Hippocampal formation (tissue), 2 donors: ENCODE measurements at places on chromosomes 7 and 10.

DNA sequence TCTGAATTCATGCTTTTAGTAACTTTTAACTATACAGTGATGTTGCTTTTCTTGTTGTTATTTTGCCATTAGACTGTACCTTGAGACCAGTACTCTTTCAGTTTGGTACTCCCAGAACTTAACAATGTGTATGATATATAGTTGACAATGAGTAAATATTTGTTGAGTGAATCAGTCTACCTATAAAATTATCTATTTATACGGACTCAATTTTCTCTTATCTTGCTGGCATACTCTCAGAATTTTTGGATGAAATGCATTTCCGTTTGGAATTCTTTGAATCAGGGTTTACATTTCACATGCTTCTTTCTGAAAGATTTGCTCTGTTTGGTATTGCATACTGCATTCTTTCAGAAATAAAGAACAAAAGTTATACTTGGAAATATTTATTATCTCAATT is 47.8 kb upstream of the LRRC17 start:
- DNase-seq = no peak

DNA sequence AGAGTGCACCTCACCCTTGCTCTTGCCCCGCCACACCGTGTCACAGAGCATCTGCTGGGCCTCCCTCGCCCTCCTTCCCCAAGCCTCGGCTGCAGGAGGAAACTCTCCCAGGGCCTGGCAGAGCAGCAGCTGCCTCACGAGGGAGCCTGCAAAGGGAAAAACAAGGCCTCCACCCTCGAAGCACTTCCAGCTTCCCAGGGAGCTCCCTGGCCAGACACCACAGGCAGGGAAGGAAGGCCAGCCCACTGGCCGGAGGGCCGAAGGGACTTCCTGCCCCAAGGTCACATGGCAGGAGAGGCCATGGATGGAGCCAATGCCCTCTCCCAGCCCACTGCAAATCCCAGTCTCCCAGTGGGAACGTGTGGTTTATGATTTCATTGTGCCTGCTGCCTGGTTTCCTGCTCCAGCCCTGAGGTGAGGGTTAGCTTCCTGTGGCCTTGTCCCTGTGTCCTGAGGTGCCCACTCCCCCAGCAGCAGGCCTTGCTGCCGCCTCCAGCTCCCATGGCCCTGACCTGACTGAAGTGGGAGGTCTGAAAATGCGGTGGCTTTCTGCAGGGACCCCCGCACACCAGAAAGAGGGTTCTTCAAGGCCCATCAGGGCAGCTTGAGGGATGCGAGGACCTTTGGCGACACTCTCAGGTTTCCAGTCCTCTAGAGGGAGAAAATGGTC is 100.5 kb upstream of the PPIF start:
- DNase-seq = peak; percentile 39

DNA sequence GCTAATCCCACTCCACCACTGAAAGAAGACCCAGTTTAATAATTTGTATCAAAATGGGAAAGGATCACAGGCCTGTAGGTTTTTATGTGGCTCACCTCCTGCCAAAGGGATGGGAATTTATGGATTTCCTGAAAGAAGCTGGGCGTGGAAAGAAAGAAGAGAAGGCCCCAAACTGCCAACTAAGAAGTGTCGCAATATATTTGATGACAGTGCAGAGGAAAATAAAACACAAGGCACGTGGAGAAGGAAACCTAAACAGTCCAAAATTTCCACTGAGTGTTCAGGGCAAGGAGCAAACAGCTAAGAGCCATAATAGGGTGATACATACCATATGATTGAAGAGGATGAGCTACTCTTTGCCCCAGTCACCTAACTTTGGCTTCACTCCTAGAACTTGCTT is 667.2 kb downstream of the GATA3 start:
- DNase-seq = no peak

- no peak for DNase-seq
Measured at GRCh38 chr10:69119896-69120295, 4.1 kb upstream of the VPS26A start.

DNA sequence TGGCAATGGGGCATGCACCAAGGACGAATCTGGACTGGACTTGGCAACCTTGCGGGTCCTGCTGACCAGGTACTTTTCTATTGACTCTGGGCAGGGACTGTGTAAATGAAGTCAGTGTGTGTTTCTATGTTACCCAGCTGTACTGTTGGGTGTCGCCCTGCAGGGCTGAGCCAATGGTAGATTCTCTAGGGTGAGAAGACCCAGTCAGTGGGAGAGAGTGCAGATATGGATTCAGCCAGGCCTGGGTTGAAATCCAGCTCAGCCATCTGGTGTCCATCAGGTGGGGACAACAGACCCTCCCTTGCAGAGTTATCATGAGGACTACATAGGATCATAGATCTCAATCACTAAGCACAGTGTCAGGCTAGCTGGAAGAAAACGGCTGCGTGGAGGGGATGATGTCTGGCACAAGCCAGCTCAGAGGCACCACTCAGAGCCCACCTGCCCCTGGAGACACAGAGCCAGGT is 4.9 kb upstream of the PPIF start:
- DNase-seq = no peak

DNA sequence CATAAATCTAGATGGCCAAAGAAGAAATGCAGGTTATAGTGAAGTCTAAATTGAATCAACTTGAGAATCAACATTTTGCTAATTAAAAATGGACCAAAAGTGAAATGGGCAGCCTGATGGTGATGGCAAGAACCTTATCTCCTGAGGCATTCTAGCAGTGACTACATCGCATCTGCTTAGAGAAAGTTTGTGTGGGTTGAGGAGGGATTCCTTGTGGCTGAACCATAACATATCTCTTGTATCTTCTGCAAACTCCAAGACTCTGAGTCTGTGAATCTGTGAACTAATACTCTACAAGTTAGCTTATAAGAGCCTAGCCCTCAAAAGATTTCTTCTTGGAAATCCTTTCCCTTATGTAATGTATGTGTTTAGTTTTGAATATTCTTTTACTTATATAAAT is 85.6 kb downstream of the PRKG1 start:
- no peak for DNase-seq

- DNase-seq = no peak
Measured at GRCh38 chr10:93369588-93370164, 112.5 kb downstream of the MYOF start.

DNA sequence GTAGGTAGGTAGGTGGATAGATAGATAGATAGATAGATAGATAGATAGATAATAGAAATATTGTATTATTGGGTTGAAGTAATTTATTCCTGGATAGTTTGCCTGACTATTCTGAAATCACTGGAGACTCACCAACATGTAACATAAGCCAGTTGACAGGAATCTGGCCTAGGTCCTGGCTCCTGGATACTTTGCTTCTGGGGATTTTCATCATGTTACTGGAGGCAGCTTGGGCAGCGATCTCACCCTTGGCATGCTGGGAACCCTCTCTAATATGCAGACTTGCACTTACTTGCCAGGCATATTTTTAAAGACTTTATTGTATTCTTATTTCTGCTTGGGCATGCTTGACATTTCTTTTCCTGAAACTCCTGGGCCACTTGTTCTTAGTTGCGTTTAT is 709.1 kb upstream of the FZD8 start:
- DNase-seq = no peak

DNA sequence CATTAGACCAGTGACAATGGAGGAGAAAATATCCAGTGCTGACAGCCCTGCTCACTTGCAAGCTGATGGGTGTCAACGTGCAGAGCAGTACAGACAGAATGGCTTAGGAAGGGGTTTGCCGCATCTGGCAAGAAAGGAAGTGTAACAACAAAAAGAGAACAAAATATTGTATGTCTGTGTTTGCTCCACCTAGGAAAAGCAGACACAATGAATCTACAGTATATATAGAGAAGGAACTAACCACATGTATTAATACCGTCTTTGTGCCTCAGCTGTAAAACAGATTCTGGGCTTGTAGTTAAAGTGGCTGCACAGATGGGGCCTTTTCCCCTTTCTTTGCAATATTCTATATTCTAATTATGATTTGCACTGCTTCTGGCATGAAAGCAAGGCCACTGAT is 281.1 kb upstream of the MEOX2 start:
- no peak for DNase-seq

GRCh38 chr7:50970092-50970491 is 187.4 kb upstream of the GRB10 start:
- DNase-seq = no peak

DNA sequence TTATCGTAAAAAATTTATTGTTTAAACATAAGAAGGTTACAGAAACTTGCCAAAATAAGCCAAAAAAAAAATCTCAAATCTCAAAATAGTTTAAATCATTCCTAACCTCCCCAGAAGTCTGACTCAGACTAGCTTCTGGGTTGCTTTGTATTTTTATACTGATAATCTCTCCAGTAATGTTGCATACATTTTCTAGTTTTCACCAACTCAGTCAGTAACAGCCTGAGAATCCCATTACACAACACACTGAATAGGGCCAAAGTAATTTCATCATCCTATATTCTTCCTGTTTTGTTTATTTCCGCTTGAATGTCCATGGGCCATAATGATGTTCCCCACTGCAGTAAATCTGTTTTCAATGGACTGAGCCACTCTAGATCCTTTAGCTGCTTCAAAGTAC is 478.5 kb downstream of the GPAM start:
- no peak for DNase-seq

DNA sequence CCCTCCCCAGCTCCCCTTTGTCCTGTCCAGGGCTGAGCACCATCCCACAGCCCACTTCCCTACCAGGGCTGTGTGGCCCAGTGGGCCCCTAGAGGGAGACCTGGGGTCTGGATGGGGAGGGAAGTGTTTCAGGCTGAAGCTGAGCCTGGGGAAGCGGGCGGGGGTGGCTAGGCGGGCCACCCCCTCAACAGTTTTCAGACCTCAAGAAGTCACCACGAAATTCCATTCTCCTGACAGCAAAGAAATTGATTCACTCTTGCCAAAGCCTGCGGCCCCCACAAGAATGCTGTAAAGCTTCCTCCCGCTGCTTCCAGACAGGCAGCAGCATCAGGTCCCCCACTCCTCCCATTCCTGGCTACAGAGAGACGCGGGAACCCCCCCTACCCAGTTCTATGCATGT is 2.5 kb upstream of the LFNG start:
- DNase-seq = no peak

GRCh38 chr7:87548123-87548919 is 52.4 kb downstream of the ABCB1 start:
- no peak for DNase-seq

GRCh38 chr7:138776166-138776833 is 21.5 kb upstream of the TMEM213 start:
- DNase-seq = no peak

DNA sequence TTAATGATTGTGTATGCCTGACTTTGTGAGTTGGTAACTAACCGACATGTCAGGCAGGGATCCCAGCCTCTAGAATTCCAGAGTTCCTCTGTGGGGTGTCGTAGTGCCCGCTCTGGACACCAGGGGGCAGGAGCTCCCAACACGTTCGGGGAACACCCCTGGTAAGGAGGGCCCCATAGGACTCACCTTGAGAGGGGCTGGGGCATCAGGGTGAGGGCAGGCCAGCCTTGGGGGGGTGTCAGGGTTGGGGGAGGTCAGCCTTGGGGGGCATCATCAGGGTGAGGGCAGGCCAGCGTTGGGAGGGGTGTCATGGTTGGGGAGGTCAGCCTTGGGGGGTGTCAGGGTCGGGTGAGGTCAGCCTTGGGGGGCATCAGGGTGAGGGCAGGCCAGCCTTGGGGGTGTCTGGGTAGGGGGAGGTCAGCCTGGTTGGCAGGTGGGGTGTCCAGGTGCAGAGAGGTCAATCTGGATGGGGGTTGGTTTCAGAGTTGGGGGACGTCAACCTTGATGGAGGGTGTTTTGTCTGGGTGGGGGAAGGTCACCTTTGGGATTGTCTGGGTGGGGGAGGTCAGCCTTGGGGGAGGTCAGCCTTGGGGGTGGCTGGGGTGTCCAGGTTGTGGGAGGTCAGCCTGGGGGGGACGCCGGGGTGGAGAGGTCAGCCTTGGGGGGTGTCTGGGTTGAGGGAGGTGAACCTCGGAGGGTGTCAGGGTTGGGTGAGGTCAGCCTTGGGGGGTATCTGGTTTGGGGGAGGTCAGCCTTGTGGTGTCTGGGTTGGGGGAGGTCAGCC is 45.6 kb upstream of the SUN1 start:
- no peak for DNase-seq

GRCh38 chr7:76364198-76364584 is 5.4 kb upstream of the YWHAG start:
- DNase-seq = no peak

DNA sequence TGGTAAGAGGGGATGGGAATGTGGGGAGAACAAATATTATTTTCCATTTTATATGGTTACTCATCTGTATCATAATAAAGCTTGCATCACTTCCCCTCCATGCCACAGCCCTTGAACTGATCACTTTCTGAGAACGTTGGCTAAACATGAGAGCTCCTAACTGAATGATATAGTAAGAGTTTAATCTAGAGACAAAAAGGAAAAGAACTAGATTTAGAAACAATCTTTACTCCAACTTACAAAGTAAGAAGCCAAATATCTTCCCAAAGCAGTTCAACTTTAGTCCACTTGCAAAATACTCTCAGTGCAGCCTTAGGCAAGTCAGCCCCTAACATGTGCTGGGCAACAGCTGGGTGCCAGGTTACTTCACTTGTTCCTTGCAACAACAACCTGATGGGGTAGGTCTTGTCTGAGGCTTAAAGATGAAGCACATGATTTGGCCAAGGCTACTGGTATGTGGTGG is 20.3 kb downstream of the SMURF1 start:
- DNase-seq = no peak

DNA sequence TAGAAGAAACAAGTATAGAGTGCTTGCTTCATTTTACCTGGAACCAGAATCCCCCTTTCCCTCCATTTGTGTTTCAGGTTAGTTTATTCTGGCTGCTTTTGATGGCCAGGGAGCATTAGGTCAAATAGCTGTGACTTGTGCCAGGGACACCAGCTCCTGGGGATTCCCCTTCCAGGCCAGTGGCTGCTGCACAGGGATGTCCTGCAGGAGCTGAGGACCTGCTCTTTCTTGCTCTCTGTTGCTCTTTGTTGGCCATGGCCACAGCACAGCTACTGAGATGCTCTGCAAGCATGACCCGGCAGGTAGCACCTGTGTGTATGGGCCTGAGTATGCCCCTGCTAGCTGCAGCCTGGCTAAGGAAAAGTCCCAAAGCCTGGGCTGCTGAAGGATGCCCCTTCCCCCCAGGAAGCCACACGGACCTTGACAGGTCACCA is 208.9 kb downstream of the EBF3 start:
- DNase-seq = no peak
